Hippocampal formation (tissue), 2 donors: ENCODE measurements at places on chromosomes 2 and 18.

- no peak for DNase-seq
Measured at GRCh38 chr18:48328473-48329210, 80.5 kb downstream of the ZBTB7C start.

GRCh38 chr2:43343573-43344304 is 117.3 kb upstream of the ZFP36L2 start:
- no peak for DNase-seq

GRCh38 chr2:43233218-43234212 is 7.1 kb upstream of the ZFP36L2 start:
- peak; percentile 36 for DNase-seq

DNA sequence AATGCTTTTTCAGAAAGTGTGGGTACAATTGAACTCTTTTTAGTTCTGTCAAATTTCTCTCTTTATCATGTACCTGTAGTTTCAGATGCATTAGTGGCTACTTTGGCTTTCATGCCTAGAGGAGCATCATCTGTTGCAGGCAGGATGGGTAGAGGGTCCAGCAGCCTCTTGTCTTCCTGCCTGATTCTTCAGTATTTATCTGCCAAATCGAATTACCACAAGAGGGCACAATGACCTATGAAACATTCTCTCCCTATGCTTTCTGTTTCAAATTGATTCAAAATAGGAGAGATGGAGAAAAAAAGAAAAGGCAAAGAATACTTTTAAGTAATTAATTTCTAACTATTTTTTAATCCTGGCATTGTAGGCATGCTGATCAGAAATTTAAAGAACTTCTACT is 477.2 kb downstream of the TRIB2 start:
- DNase-seq: peak; percentile 34

GRCh38 chr2:155513248-155513647 is 814.8 kb downstream of the KCNJ3 start:
- DNase-seq: no peak

DNA sequence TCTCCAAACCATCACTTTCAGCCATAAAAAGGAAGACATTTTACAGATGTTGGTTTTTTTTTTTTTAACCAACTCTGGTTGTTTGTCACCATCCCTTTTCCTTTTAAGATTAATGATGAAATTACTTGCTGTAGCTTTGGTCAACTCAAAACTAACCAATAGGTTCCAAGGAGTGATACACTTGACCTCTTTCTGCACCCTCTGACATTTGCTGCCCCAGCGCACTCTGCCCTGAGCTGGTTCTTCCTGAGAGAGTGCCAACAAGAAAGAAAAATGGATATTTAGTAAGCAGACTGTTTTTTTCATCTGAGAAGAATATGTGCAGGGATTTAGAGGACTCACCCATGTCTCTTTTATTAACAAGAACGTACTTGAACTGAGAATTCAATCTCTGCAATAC is 520.0 kb downstream of the TXNL1 start:
- DNase-seq: no peak

- peak; percentile 19 for DNase-seq
Measured at GRCh38 chr2:47064106-47064505, 91.0 kb downstream of the STPG4 start.

DNA sequence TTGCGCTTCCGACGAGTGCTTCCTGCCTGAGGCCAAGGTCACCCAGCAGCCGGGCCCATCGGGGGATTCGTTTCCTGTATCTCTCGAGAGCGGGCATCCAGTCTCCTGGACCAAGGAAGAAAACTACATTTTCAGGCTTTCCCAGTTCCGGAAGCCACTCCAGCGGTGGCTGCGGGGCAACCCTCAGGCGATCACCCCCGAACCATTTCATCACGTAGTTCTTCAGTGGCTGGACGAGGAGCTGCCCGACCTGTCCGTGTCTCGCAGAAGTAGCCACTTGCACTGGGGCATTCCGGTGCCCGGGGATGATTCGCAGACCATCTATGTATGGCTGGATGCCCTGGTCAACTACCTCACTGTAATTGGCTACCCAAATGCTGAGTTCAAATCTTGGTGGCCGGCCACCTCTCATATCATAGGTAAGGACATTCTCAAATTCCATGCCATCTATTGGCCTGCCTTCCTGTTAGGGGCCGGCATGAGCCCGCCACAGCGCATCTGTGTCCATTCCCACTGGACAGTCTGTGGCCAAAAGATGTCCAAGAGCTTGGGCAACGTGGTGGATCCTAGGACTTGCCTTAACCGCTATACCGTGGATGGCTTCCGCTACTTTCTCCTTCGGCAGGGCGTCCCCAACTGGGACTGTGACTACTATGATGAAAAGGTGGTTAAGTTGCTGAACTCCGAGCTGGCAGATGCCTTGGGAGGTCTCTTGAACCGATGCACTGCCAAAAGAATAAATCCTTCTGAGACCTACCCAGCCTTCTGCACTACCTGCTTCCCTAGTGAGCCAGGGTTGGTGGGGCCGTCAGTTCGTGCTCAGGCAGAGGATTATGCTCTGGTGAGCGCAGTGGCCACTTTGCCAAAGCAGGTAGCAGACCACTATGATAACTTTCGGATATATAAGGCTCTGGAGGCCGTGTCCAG is 1.0 kb downstream of the MARS2 start:
- DNase-seq: no peak

- DNase-seq: no peak
Measured at GRCh38 chr2:115491186-115491793, 1048.8 kb downstream of the DPP10 start.

DNA sequence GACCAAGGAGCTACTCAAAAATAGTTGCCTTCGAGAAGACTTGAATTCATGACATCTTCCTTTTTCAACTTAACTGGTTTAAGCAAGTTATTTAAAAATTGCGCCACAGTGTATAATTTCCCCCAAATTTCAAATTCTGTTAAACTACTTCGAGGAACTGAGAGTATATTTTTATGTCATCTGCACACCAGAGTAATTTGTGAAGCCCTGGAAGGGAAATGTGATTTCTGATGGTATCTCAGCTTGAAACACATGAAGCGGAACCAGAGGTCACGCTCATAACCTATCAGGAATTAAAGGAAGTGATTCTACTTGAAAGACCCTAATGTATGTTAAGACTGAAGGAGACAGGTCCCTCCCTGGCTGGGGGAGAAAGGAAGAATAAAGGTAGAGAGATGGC is 33.9 kb upstream of the DARS1 start:
- DNase-seq: no peak

DNA sequence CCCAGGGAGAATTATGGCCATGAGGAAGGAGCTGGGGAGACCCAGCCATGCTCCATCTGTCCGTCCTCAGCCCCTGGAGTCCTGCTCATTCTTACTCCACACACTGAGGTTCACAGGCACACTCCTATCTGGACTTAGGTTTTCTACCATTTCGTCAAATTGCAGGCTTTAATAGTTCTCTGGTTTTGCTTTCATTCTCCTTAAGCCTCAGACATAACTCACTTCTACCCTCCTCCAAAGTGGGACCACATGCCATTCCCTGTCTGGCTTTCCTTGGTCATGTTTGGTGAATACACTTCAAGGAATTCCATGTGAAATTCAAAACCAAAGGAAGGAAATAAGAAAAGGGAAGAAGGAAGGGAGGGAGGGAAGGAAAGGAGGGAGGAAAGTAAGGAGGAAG is 115.7 kb downstream of the CMPK2 start:
- no peak for DNase-seq

- no peak for DNase-seq
Measured at GRCh38 chr2:62789518-62789917, 84.0 kb downstream of the EHBP1 start.

GRCh38 chr2:146561996-146562395 is 1282.8 kb upstream of the ACVR2A start:
- DNase-seq: no peak

GRCh38 chr2:195820373-195820772 is 163.3 kb downstream of the SLC39A10 start:
- DNase-seq: no peak

DNA sequence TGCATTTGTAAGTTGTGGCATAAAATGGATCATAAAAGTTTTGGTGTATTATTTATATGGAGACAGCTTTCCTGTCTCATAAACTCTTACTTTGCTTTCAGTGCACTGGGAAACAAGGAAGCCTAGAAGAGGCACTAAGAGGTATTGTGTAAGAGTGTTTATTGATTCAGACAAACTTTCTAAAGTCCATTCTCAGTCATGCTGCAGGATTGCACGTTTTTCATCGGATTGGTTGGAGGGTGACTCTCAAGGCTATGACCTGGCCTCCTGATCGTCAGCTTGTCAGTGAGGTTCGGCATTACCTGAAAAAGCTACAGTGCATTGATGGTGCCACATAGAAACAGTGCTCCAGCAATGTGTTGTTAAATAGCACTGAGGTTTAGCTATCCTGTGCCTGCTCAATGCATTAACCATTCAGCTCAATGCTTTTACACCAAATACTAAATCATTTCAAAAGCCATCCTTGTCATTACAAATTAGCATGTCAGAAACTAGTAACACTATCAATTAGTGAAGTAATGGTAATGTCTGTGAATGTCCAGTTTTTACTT is 545.5 kb downstream of the CBLN2 start:
- DNase-seq: no peak

- DNase-seq: no peak
Measured at GRCh38 chr2:112869258-112869842, 32.8 kb upstream of the IL1B start.

DNA sequence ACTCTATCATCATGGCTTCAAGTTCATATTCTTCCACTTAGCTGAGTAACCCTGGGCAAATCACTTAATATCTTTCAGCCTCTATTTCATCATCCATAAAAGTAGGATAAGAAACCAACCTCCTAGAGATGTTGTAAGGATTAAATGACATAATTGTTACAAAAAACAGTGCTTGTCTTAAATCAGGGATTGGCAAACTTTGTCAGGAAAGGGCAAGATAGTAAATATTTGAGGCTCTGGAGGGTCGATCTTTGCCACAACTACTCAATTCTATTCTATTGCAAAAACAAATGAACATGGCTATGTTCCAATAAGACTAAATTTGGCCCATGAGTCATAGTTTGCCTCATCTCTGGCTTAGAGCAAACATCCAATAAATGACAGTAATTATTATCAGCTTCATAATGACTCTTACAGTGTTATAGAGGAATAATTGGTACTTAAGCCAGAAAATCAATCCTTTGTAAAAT is 184.7 kb downstream of the SATB2 start:
- no peak for DNase-seq

- DNase-seq: no peak
Measured at GRCh38 chr18:26181343-26181826, 44.9 kb upstream of the TAF4B start.

GRCh38 chr18:36697905-36698304 is 130.9 kb downstream of the TPGS2 start:
- no peak for DNase-seq

GRCh38 chr2:71896385-71897136 is 251.1 kb downstream of the CYP26B1 start:
- DNase-seq: no peak

DNA sequence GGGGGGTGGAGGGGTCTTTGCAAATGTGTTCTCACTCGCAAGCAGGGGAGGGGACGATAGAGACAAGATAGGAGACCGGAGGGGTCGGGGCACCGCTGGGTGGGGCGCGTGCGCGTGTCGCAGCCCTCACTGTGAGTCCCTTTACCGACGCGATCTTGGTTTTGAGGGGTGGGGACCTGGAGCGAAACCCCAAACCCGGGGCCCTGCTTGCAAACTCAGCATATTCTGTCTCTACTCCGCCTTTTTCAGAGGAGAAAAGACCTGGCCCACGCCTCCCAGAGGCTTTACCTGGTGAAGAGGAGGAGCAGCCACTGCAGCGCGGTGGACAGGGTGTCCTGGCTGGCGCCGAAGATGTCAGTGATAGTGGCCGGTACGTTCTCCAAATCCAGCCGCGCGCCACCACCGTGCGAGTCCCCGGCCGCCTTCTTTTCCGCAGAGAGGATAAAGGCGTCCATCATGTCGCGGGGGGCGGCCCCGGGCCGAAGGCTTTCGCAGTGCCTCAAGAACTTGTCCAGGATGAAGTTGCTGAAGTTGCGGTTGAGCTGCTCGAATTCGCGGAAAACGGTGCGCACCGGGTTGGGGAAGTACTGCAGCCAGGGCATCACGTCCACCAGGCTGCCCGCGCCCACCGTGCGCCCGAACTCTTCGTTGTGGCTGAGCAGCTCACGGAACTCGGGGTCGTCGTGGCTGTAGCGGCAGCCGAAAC is 1.7 kb downstream of the CYP1B1 start:
- no peak for DNase-seq

DNA sequence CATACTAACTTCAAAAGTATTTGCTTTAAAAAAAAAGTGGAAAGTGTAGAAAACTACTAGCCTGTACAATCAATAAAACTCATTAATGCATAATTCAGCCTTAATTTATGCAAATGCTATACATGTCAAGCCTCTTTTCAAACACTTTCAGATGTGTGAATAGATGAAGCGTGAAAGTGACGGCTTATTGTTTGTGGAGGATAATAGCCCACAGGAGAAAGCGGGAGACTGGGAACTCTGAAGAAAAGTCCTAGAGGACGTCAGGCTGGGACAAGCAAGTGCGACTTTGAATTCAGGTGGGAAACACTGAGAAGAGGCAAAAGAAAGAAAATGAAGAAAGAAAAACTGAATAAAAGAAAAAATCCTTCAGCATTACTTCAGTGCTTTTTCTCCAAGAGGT is 108.5 kb downstream of the STK39 start:
- no peak for DNase-seq

DNA sequence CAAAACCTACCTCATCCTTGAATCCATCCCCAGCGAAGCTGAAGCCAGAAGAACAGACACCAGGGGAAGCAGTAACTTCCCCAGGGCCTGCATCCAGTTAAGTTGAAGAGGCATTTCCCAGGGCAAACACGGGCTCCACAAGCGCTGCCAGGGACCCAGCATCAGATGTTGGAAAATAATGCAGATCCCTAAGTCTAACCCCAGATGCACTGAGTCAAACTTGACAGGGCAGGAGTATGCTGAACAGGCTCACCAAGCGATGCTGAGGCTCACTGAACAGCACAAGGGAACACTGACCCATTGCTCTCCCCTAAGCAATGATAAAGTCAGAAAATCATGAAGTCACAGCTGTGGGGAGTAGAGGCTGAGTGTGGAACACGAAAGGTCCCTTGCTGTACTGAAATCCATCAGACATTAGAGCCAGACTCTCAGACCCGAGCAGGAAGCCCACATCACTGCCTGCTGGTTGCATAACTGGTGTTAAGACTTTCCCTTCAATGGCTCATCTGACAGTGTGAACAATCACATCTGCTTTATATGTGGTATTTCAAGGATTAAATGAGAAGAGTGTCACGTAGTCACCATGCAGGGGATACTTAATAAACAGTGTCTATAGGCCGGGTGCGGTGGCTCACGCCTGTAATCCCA is 36.2 kb downstream of the TNS1 start:
- DNase-seq: no peak
